CD4-positive, alpha-beta T cell treated with Interleukin-12 subunit alpha and Interleukin-12 subunit beta, for 1 hour (primary cell): ENCODE measurements at places on chromosomes 5 and 9.

GRCh38 chr5:9540791-9541190 is 5.1 kb downstream of the SEMA5A start:
- DNase-seq = no peak

DNA sequence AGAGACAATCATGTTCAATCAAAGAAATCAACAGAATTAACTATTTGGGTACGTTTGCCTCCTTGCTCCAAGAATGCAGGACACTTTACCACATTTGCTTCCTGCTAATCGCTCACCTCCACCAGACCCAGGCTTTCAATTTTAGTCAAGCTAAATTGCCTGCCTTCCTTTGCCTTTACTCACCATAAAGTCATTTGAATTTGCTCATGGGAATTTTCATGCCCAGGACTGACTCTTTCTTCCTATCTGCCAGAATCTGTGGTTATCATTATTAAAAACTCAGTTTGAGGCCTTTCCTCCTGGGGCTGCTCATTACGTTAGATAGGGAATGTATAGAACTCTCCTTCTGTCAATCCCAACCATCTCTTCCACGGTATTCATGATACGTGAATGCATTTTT is 1935.3 kb upstream of the WWC1 start:
- DNase-seq = no peak

DNA sequence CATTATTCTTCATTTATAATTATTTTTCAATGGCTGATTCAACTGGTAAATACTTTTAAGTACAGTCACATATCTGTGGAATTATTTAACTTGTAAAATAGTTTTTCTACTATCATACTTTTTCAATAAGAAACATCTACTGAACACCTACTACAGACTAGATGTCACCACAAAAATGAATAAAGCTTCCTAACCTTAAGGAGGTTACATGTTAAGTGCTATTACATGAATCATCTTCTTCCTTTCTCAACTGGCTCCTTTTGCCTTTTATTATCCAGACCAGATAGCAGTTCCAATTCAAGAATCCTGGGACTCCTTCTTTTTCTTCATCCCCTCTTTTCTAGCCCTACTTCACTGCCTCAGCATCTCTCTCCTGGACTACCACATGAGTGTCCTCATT is 4.7 kb downstream of the PGGT1B start:
- no peak for DNase-seq

DNA sequence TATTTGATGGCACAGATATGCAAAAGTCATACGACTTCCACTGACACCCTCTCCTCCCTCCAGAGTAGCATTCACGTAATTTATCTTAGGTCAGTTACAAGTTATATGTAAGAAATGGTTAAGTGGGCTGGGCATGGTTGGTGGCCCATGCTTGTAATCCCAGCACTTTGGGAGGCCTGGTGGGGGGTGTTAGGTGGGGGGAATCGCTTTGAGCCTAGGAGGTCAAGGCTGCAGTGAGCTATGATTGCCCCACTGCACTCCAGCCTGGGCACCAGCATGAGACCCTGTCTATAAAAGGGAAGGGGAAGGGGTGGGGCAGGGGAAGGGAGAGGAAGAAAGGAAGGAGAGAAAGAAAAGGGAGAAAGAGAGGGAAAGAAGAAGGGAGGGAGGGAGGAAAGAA is 202.8 kb downstream of the AUH start:
- DNase-seq = no peak

DNA sequence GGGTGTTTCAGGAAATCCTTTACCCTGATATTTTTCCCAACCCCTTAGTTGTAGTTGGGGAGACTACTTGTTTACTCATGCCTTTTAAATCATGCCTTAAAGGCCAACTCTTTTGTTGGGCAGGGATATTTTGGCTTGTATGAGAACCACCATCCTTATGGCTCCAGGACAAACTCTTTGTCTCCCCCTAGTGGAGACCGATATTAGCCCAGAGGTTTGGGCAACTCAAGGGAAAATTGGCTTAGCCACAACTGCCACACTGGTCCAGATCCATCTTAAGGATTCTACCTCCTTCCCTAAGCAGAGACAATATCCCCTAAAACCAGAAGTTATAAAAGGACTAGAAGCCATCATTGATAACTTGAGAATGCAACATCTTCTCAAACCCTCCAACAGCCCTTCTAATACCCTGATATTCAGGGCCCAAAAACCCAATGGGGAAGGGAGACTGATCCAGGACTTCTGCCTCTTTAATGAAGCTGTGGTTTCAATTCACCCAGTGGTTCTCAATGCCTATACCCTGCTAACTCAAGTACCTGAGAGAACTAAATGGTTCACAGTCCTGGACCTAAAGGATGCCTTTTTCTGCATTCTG is 100.9 kb upstream of the HCN1 start:
- DNase-seq = no peak

GRCh38 chr5:81345411-81346003 is 44.1 kb downstream of the ZCCHC9 start:
- no peak for DNase-seq

GRCh38 chr5:172145870-172146747 is 41.9 kb downstream of the STK10 start:
- DNase-seq = no peak

DNA sequence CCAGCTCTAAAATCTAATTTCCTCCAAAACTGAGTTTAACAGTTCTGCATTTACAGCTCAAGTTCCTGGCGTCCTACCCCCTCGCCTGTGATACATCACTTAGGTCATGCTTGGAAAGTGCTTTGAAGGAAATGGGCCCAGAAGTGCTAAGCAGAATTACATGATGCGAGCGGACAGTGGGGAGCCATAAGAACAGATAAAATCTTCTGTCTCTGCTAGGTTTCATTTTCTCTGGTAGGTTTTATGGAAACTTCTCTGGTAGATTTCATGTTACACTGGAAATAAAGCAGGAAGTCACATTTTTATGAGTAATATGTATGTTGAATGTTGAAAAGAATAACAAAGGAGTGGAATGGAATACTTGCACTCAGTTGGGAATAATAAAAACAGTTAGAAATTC is 138.3 kb downstream of the ZDHHC21 start:
- no peak for DNase-seq
